Ovary (tissue), 10 donors: ENCODE measurements at places on chromosomes 12 and 14. TPM values are rescaled to one million over a fixed set of nuclear protein-coding genes. Genes with fewer than 3 reads are reported as not detected.

- no peak for DNase-seq
These were observed 117.3 kb downstream of the ERC1 start for GRCh38 chr12:1108276-1108675.

GRCh38 chr14:49849213-49849847 lies 3.3 kb downstream of the NEMF start:
- no peak for DNase-seq

- DNase-seq: no peak
These were observed 2.7 kb downstream of the FZD10 start for GRCh38 chr12:130164936-130165335.

Gene TRAF3
- total RNA-seq: 9.9 TPM

DNA sequence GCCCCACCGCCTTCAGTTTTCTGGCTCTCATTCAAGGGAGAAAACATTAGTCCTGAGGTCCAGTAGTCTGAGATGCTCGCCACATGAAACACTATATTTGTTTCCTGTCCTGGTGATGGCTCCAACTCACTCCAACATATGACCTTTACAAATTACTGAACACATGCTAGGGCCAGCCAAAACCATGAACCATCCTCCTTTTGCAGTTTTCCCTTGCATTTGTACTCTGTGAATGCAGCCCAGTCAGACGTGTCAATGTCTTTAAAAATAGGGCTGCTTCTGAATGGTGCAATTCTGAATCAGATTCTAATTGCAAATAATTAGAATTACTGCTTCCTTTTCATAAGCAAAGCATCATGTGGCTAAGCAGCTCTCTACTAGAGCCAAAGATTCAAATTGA lies 36.0 kb downstream of the ADAMTS20 start:
- DNase-seq: no peak

GRCh38 chr12:34602213-34602940 lies 580.1 kb downstream of the ALG10 start:
- DNase-seq: no peak

GRCh38 chr12:68641138-68641537 lies 30.4 kb downstream of the RAP1B start:
- DNase-seq: no peak

DNA sequence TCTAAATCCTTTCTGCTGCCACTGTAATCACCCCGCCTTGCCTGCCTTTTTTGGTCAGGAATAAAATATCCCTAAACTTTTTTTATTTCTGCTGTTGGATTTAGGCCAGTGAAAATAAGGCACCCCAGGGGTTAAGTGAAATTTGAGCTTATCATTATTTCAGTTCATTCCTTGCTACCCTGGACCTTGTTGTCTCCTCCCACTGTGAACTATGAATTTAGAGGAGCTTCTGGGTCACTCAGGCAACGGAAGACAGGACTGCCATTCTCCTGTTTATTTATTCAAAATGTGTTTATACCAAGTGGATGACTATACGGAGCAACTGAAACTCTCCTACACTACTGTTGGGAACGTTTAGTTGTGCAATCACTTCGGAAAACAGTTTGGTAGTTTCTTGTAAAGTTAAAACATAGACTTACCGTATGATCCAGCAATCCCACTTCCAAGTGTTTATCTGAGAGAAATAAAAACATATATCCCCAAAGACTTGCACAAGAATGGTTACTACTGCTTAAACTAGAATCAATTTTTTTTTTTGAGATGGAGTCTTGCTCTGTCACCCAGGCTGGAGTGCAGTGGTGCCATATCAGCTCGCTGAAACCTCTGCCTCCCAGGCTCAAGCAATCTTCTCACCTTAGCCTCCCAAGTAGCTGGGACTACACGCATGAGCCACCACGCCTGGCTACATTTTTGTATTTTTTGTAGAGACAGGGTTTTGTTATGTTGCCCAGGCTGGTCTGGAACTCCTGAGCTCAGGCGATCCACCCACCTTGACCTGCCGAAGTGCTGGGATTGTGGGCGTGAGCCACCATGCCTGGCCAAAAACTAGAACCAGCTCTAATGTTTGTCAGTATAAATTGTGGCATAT lies 2.3 kb upstream of the TRAFD1 start:
- DNase-seq: no peak

Gene TMEM52B
- 0.07 TPM for total RNA-seq

Gene BDKRB1
- not detected for total RNA-seq

GRCh38 chr12:78386871-78387270 lies 477.7 kb upstream of the SYT1 start:
- no peak for DNase-seq

Gene OTX2
- not detected for total RNA-seq

DNA sequence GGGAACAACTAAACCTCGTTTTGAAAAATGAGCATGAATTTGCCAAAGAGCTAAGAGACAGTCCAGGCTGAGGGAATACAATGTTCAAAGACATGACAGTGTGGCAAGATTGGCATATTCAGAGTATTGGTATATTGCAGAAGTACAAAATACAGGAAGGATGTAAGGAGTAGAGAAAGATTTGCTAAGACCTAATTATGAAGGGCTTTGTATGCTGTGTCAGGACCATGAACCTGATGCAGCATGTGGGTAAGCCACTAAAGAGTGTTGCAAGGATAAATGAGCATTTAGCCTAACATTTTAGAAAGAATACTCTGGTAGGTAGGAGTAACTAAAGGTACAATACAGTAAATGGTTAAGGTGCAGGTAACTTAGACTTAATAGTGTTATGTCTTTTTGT lies 65.1 kb downstream of the KTN1 start:
- no peak for DNase-seq

GRCh38 chr12:69837657-69838415 lies 12.8 kb downstream of the MYRFL start:
- no peak for DNase-seq

DNA sequence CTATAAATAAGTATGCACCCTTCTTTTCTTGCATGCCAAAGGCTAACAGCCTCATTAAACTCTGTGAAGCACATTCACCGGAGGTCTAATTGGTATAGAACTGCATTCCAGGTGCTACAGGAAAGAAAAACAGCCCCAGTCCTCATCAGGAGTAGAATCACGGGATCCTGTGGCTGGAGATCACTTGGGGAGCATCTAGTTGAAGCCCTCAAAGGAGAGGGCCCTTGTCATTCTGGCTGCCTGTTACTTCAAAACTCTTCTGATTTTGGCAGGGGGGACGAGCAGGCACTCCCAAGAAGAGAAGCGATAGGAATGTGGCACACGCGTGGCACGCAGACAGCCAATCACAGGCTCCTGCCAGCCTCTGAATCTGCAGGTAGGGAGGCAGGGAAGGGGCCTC lies 154.4 kb downstream of the TTC7B start:
- no peak for DNase-seq

- DNase-seq: no peak
These were observed 51.7 kb upstream of the DDX11 start for GRCh38 chr12:31021809-31022494.

GRCh38 chr14:21384494-21384851 lies 654 bp upstream of the SUPT16H start:
- DNase-seq: peak; percentile 33

DNA sequence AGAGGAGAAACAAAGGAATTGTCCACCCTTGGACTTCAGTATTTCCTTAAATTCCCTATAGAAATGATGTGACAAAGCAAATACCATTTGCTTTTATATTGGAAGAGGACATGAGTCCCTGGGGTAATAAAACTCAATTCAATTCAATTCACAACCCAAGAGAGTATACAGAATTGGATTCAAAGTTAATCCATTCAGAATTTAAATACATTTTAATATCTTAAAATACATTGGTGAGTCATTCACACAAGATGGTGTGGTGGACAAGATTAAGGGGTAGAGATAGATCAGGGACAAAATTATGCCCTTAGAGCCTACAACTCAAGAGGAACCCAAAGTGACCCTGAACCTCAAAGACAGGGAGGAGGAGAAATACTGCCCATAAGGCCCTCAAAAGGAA lies 495.0 kb upstream of the TMPO start:
- no peak for DNase-seq
